GM23338 (cell line): ENCODE measurements at places on chromosomes 16 and 17. TPM values are rescaled to one million over a fixed set of nuclear protein-coding genes. Genes with fewer than 3 reads are reported as not detected.
A peak's percentile ranks its signal among the peaks of the same experiment; 100 is the strongest.

The STX8 gene
- 59.4 and 64.3 TPM in 2 replicates for total RNA-seq

The ABI3 gene
- total RNA-seq: 1.2 and 3.0 TPM in 2 replicates

The ADGRG1 gene
- 0.12 and 0.14 TPM in 2 replicates for total RNA-seq

The MSRB1 gene
- 23.9 and 31.3 TPM in 2 replicates for total RNA-seq

The CACNG5 gene
- 2.7 and 3.3 TPM in 2 replicates for total RNA-seq

The CTRB2 gene
- total RNA-seq: not detected in 2 replicates

The MNT gene
- 6.4 and 10.4 TPM in 2 replicates for total RNA-seq

The HEATR9 gene
- not detected in 2 replicates for total RNA-seq

The UTS2R gene
- total RNA-seq: 0.49 and 0.82 TPM in 2 replicates

The MYO15B gene
- total RNA-seq: 7.2 and 12.4 TPM in 2 replicates

DNA sequence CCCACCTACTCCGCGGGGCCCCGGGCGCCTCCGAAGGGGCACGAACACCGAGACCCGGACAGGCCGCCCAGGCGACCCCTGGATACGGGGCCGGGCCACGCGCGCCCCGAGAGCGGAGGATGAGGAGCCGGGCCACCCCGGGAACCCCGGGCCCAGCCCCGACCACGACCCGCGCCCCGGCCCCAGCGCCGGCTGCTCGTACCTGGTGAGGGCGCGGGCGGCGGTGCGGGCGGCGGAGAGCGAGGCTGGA lies 192 bp downstream of the FASN start:
- no peak overlapping the region for H3K27ac ChIP-seq
- H3K27me3 ChIP-seq: no peaks in the 10 kb centered on the region
- DNase-seq: no peak
- H3K4me3 ChIP-seq: peak overlapping the region; percentile 88

GRCh38 chr17:59423137-59423724 lies 91.8 kb downstream of the YPEL2 start:
- H3K27me3 ChIP-seq: no peaks in the 10 kb centered on the region
- H3K4me1 ChIP-seq: no peaks in the 10 kb centered on the region
- no peak overlapping the region for H3K27ac ChIP-seq
- H3K36me3 ChIP-seq: no peaks in the 10 kb centered on the region
- H3K4me3 ChIP-seq: no peak overlapping the region

DNA sequence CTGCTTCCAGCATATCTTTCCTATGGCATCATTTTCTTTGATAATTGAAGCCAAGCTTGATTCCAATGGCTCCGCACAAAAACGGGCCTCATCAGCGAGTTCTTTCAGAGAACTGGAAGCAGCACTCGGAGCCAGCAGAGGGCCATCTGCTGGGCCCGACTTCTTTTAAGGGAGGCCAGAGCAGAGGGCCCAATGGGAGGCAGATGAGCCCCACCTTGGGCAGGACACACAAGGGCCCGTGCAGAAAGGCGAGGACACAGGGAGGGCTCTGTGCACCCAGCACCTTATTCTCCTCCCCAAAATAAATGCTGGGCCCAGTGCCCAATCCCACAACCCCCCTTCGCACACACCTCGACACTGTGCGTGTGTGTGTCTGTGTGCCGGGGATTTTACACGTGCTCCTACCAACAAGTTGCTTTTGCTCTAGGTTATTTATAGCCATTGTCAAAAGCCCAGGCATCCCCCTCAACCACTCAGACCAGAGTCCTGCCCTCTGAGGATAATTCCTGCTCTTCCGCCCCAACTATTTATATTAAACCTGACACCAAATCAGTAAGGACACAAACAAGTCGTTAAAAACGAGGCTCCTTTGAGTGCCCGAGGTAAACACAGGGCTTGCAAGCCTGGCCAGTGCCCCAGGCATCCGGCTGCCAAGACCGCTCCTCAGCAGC lies 6.8 kb downstream of the AXIN2 start:
- DNase-seq: no peak
- peaks cover 5% of the 10 kb centered on the region for H3K27me3 ChIP-seq
- no peak overlapping the region for H3K27ac ChIP-seq

DNA sequence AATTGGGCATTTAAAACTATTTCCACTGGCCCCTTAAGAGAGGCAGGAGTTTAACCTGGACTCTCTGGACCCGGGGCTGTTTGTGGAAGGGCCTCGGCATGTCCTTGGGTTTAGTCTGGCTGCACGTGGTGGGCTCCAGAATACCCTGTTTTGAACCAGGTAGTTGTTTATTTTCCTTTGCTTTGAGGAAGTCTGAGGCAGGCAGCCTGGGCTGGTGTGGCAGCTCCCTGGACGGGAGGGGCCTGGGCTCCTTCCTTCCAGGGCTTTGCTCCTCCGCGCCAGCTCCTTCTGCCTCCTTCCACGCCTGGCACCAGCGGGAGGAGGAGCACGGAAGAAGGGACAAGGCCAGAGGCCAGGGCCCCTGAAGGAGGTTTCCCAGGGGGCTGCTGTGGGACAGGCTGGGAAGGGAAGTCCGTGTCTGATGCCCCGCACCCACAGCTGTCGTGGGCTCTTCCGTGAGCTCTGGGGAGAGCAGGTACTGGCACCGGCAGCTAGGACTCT lies 15.5 kb downstream of the BANP start:
- no peaks in the 10 kb centered on the region for H3K27me3 ChIP-seq
- H3K36me3 ChIP-seq: no peaks in the 10 kb centered on the region
- H3K4me3 ChIP-seq: no peak overlapping the region

DNA sequence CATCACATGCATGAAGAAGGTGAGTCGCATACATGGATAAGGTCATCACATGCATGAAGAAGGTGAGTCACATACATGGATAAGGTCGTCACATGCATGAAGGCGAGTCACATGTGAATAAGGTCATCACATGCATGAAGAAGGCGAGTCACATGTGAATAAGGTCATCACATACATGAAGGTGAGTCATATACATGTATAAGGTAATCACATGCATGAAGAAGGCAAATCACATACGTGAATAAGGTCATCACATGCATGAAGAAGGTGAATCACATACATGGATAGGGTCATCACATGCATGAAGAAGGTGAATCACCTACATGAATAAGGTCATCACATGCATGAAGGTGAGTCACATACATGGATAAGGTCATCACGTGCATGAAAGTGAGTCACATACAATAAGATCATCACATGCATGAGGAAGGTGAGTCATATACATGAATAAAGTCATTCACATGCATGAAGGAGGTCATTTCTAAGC lies 105.1 kb upstream of the SDK2 start:
- no peak overlapping the region for H3K4me3 ChIP-seq
- H3K27ac ChIP-seq: no peak overlapping the region
- no peaks in the 10 kb centered on the region for H3K27me3 ChIP-seq
- no peaks in the 10 kb centered on the region for H3K36me3 ChIP-seq

DNA sequence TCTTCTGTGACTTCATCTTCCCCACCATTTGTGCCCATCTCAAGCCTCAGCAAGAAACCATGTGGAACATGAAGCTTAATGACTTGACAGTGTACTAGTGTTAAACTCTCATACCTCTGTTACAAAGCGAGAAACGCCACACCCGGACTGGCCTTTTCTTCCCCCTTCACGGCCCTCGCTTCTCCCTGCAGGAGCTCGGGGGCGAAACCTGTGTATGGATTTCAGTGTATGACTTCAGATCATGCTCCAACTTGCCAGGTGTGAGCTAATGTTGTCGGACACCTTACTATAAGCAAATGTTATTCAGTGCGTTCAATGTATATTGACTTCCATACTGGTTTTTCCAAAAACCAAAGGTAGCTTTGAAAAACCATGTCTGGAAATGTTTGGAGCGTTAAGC lies 20.1 kb upstream of the SLC5A11 start:
- no peak overlapping the region for H3K4me3 ChIP-seq
- H3K36me3 ChIP-seq: peaks cover 43% of the 10 kb centered on the region
- no peaks in the 10 kb centered on the region for H3K27me3 ChIP-seq

GRCh38 chr16:16907089-16907488 lies 528.1 kb downstream of the NPIPA7 start:
- DNase-seq: no peak
- H3K4me3 ChIP-seq: no peak overlapping the region
- no peaks in the 10 kb centered on the region for H3K4me1 ChIP-seq
- H3K27me3 ChIP-seq: no peaks in the 10 kb centered on the region
- no peaks in the 10 kb centered on the region for H3K36me3 ChIP-seq

- peaks cover 12% of the 10 kb centered on the region for H3K4me1 ChIP-seq
- no peaks in the 10 kb centered on the region for H3K27me3 ChIP-seq
- H3K36me3 ChIP-seq: no peaks in the 10 kb centered on the region
- H3K4me3 ChIP-seq: no peak overlapping the region
- no peak for DNase-seq
These were observed 3.4 kb upstream of the NAT9 start for GRCh38 chr17:74779501-74779900.

DNA sequence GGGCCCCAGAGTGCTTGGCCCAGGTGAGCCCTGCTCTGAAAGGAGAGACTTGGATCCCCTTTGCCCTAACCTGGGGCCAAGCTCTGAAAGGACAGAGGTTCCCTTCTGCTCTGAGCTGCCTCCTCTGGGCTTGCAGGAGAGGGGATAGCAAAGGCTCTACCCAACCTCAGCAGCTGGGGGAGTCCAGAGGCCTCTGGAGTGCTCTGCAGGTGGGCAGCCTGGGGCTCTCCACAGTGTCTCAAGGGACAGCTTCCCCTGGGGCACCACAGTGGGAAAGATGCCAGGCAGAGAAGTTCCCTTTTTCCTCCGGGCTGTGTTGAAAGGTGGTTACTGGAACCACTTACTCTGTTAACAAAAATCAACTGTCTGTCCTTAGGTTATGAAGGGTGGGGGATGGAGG lies 48.2 kb upstream of the MGAT5B start:
- no peaks in the 10 kb centered on the region for H3K27me3 ChIP-seq
- H3K4me1 ChIP-seq: no peaks in the 10 kb centered on the region
- no peak overlapping the region for H3K4me3 ChIP-seq
- no peak for DNase-seq
- H3K27ac ChIP-seq: no peak overlapping the region

GRCh38 chr16:75614066-75614897 lies 8.8 kb downstream of the ADAT1 start:
- no peak for DNase-seq
- peaks cover 55% of the 10 kb centered on the region for H3K36me3 ChIP-seq
- no peak overlapping the region for H3K27ac ChIP-seq
- no peaks in the 10 kb centered on the region for H3K27me3 ChIP-seq
- H3K4me3 ChIP-seq: no peak overlapping the region
- H3K4me1 ChIP-seq: no peaks in the 10 kb centered on the region

DNA sequence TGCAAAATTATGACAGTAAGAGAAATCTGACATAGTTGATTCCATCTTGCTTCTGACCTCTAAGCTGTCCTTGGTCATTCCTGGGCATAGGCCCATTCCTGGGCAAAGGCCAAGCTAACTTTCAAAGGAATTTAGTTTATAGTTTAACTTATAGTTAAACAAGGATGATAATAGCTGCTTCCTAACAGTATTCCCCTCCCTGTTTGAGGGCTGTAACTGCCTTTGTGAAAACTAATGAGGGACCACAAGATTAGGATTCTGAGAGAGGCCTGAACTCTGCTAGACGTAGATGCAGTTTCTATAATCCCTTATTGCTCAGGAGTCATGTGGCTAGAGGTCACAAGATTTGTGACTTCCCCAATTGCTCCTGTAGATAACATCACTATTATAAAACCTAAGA lies 80.2 kb upstream of the ASIC2 start:
- no peak overlapping the region for H3K27ac ChIP-seq
- peaks cover 8% of the 10 kb centered on the region for H3K4me1 ChIP-seq
- DNase-seq: no peak
- H3K4me3 ChIP-seq: no peak overlapping the region

- DNase-seq: no peak
- H3K27me3 ChIP-seq: peaks cover 33% of the 10 kb centered on the region
- H3K4me3 ChIP-seq: no peak overlapping the region
- H3K27ac ChIP-seq: no peak overlapping the region
These were observed 16.0 kb downstream of the GUCY2D start for GRCh38 chr17:8018436-8018835.
